ENCODE measurements at places on chromosomes 13 and 19.
A peak's percentile ranks its signal among the peaks of the same experiment; 100 is the strongest.

- DNase-seq = no peak
Observed at GRCh38 chr19:10945264-10945663, 15.6 kb upstream of the SMARCA4 start.

- no peak for DNase-seq
Observed at GRCh38 chr13:98487016-98487415, 89.9 kb downstream of the STK24 start.

GRCh38 chr19:14159059-14159458, 22.7 kb upstream of the ASF1B start:
- no peak for DNase-seq

DNA sequence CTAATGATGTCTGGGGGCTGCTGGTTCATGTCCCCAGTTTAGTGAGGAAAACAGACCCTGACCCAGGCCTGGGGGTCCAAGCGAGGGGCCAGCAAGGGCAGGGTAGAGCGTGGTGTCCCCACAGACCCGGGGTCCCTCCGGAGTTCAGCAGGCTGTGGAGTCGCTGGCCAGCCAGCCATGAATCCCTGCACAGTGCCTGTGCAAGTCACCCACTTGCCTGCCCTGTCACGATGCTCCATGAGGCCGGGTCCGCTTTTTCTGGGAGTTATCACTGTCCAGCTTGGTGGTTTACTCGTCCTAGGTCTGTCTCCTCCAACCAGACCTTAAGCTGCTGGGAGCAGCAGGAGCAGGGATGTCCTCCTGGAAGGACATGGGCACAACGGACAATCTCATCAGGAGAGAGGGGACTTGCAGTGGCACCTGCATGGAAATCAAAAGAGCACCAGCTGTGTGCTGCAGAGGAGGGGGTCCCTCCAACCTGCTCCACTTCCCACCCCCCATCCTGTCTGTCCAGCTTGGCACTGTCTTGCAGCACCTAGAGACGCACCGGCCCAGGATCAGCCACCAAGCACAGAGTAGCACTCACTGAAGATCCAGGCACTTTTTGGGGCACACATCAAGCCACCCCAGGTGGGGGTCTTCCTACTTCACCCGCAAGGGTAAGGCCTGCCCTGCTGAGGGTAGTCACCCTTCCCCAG, 121.8 kb downstream of the URI1 start:
- DNase-seq = no peak

- no peak for DNase-seq
Observed at GRCh38 chr19:15091918-15092753, 10.1 kb downstream of the OR1I1 start.

DNA sequence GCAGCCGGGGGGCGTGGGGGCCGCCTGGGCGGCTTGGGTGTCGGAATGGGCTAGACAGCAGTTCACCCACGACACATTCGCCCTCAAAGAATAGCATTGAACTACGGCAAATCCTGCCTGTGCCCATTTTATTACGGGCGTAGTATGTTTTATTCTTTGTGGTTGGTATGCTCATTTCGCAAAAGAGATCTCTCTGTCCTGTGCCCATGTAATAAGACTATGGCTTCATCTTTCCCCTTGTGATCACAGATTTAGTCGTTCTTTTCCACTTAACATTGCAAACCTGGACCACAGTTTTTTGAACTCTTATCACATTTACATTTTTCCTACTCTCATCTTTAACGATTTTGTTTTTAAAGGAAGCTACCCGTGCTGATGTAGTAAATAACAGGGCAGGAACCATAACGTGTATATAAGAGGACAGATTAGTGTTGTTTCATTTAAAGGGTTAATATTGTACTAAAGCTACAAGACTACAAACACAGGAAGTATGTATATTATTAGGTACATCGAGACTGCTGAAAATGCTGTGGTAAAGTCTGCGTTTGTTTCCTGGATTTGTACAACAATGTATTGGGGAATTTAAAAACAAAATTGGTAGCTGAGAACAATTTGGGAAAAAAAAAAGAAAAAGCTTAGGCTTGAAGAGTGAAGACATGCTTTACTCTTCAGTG, 3.2 kb upstream of the MYCBP2 start:
- no peak for DNase-seq

- DNase-seq = no peak
Observed at GRCh38 chr19:1799695-1800342, 12.3 kb downstream of the ATP8B3 start.

- no peak for DNase-seq
Observed at GRCh38 chr13:111947876-111948275, 119.1 kb upstream of the SOX1 start.

- no peak for DNase-seq
Observed at GRCh38 chr13:106819413-106820180, 251.7 kb upstream of the ARGLU1 start.

DNA sequence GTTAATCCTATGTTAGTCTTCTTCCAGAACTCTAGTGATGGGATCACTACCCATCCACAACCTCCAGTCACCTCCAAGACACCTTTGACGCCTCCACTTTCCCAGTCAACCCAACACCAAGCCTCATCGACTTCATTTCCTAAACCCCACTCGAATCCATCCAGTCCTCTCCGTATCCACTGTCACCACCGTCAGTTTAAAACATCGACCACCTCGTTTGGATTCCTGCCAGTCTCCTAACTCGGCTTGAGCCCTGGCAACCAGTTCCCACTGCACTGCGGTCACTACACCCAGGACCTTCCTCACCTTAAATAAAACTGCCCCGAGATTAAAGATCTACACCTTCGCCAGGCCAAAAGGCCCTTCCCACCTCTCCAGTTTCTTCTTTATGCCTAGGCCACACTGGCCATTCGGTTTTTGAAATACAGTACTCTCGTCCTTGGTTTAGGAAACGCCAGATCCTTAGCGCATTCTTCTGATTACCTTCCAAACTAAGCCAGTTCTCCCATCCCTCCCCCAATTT, 1.2 kb downstream of the MTIF3 start:
- DNase-seq = no peak

DNA sequence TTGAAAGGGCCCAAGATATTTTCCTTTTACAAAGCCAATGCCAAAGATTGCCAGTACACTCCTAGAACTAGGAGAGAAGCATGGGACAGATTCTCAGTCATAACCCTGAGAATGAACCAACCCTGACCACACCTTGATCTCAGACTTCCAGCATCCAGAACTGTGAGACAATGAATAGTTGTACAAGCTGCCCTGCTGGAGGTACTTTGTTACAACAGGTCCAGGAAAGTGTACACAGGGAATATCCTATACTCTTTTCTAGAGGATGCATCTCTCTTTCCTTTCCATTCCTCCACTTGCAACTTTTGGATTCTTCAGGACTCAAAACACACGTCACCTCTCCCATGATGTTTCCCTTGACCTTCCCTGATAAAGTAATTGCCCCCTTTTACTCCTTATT, 325.7 kb downstream of the RFC3 start:
- no peak for DNase-seq

GRCh38 chr19:11274533-11275086, 12.3 kb upstream of the DOCK6 start:
- no peak for DNase-seq

GRCh38 chr13:85640727-85641126, 158.5 kb downstream of the SLITRK6 start:
- no peak for DNase-seq

DNA sequence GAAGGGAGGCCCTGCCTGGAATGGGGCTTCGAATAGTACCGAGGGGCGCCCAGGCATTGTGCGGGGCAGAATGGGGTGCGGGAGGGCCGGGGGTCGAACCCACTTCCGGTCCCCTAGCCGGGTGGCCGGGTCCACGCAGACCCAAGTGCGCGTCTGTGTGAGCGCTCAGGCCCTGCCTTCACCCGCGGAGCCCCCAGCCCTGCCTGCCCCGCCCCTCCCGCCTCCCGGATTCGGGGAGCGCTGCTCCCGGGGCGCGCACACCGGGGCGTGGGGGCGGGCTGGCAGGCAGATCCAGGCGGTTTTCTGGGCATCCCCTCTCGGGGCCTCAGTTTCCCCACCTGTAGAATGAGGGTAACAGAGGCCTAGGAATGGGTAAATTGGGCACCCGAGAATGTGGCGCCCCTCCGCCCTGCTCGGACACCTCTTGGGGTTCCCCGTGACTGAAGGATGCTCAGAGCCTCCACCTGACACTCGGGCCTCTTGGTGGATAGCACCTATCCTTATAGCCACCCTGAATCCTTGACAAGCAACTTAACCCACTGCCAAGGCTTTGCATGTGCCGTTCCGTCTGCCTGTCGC, 682 bp downstream of the PIK3R2 start:
- no peak for DNase-seq

DNA sequence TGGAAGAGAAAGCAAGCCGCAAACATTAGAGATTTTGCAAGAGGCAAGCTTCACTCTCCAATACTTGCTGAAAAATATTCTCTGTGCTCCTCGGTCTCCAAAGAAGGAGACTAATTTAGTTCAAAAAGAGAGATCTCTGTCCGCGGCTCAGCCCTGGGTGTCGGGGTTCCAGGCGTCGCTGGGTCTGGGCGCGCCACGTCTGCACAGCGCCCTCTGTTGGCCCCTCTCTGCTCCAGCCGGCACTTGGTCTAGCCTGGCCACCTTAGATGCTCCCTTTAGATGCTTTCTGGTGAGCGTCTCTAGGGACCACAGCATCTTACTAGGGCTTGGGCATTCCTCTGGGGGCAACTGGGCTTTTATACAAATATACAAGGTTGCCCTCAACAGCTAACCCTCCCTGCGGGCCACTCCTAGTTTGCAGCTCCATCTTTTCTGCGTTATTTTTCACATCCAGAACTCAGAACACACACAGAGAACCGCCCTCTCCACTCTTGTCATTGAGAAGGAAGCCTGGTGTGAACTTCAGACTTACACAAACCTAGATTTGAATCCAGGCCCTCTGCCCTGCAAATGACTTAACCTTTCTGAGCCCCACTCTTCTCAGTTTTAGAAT, 78.3 kb downstream of the CYSLTR2 start:
- DNase-seq = peak; percentile 18

DNA sequence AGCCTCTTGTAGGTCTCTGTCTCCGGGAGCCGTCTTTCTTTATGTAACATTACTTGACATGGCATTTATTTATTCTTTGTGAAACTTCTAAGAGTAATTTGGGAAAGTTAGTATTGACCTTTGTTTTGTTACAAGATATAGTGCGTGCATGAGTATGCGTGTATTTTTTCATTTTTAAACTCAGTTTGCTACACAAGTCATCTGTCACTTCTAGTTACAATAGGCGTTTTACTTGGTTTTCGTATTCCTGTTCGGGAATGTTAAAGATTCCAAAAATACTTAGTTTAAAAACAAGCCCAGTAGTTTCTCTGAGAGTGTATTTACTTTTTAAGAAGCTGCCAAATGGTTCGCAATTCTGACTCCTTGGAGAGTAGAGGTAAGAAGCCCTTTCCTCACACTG, 3.2 kb downstream of the PDS5B start:
- no peak for DNase-seq

All from stimulated activated CD4-positive, alpha-beta T cell treated with anti-CD3 and anti-CD28 coated beads, TNF-alpha, amount 100 ng/mL, for 4 hours (primary cell).